ENCODE measurements at places on chromosomes 16 and 17.

DNA sequence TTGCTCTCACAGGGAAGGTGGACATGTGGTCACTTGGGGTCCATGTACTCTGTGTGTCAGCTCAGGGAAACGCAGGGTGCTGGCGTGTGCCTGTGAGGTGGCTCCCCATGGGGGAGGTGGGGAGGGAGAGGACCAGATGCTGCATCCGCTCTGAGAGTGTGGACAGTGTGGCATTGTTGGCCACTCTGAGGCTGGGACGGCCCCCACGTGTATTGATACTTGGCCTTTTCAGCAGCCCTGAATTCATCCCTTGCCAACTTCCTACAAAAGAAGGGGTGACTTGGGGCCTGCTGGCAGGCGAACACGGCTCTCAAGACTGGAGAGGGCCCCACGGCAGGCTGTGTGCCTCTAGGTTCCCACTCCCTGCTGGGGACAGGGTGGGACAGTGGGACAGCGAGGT, 120.1 kb downstream of the RAB11FIP4 start:
- no peaks in the 10 kb centered on the region for H3K36me3 ChIP-seq
- DNase-seq = no peak
- H3K4me1 ChIP-seq = peaks cover 40% of the 10 kb centered on the region
- H3K4me3 ChIP-seq = no peak overlapping the region

- no peaks in the 10 kb centered on the region for H3K36me3 ChIP-seq
- DNase-seq = no peak
- H3K4me1 ChIP-seq = peaks cover 10% of the 10 kb centered on the region
- no peak overlapping the region for H3K27ac ChIP-seq
Measured at GRCh38 chr16:20875355-20875650, 24.9 kb downstream of the DCUN1D3 start.

DNA sequence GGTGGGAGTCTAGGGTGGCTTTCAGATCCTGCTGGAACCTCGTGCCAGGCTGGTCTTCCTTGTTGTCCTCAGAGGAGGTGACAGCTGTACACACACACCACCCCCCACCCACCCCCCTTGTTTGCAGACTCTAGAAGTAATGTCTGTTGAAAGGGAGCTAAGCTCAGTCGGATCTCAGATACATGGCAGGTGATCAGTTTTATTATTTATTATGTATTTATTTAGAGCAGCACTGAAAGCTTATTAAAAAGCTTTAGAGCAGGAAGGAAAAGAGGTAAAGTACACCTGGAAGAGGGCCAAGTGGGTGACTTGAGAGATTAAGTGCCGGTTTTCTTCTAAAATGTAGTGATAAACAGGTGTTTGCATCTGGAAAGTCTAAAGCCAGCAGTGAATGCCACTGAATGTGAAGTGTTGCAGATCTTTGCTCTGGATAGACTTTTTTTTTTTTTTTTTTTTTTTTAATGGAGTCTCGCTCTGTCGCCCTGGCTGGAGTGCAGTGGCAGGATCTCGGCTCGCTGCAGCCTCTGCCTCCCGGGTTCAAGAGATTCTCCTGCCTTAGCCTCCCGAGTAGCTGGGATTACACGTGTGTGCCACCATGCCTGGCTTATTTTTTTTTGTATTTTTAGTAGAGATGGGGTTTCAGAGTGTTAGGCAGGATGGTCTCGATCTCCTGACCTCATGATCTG, 40.2 kb downstream of the FOXK2 start:
- no peaks in the 10 kb centered on the region for H3K27me3 ChIP-seq
- H3K4me3 ChIP-seq = no peak overlapping the region
- no peak for DNase-seq
- H3K27ac ChIP-seq = no peak overlapping the region
- peaks cover 3% of the 10 kb centered on the region for H3K4me1 ChIP-seq
- H3K36me3 ChIP-seq = no peaks in the 10 kb centered on the region

GRCh38 chr17:65064452-65065019, 8.0 kb upstream of the GNA13 start:
- H3K4me1 ChIP-seq = no peaks in the 10 kb centered on the region
- H3K27me3 ChIP-seq = no peaks in the 10 kb centered on the region
- H3K4me3 ChIP-seq = no peak overlapping the region
- H3K27ac ChIP-seq = no peak overlapping the region
- DNase-seq = no peak

GRCh38 chr16:56269281-56269680, 78.0 kb downstream of the GNAO1 start:
- no peak for DNase-seq
- H3K27ac ChIP-seq = no peak overlapping the region
- H3K4me3 ChIP-seq = no peak overlapping the region
- H3K36me3 ChIP-seq = no peaks in the 10 kb centered on the region
- H3K4me1 ChIP-seq = no peaks in the 10 kb centered on the region

- no peak overlapping the region for H3K27ac ChIP-seq
- no peak overlapping the region for H3K4me3 ChIP-seq
Measured at GRCh38 chr17:56902348-56902747, 11.5 kb downstream of the TRIM25 start.

DNA sequence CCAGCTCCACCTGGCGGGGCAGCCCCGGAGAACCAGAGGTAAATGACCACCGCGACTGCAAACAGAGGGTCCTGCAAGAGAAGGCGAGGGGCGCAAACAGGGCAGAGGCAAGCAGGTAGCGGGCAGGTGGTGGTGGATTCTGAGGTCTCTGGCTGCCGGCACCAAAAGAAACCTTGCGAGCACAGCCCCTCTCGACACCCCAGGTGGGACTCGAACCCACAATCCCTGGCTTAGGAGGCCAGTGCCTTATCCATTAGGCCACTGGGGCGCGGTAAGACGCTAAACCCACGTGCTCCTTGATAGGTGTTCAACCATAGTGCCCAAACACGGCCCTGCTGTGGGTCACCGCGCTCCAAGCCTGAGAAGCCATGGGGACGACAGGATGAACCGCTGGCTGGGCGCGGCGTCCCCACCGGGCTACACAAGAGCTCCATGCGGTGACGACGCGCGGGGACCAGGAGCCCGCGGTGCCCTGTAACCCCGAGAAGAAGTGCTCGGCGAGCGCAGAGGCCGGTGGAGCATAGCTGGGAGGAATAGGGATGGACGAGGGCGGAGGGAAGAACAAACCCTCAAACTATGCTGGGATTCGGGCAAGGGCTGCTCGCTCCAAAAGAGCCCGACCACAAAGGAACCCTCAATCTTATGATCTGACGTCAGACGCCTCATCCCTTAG, 12.4 kb downstream of the ATP5PD start:
- peak overlapping the region; percentile 52 for H3K27ac ChIP-seq
- no peaks in the 10 kb centered on the region for H3K27me3 ChIP-seq
- H3K36me3 ChIP-seq = peaks cover 12% of the 10 kb centered on the region
- H3K4me3 ChIP-seq = peak overlapping the region; percentile 57
- DNase-seq = peak; percentile 69
- H3K4me1 ChIP-seq = peaks cover 46% of the 10 kb centered on the region

DNA sequence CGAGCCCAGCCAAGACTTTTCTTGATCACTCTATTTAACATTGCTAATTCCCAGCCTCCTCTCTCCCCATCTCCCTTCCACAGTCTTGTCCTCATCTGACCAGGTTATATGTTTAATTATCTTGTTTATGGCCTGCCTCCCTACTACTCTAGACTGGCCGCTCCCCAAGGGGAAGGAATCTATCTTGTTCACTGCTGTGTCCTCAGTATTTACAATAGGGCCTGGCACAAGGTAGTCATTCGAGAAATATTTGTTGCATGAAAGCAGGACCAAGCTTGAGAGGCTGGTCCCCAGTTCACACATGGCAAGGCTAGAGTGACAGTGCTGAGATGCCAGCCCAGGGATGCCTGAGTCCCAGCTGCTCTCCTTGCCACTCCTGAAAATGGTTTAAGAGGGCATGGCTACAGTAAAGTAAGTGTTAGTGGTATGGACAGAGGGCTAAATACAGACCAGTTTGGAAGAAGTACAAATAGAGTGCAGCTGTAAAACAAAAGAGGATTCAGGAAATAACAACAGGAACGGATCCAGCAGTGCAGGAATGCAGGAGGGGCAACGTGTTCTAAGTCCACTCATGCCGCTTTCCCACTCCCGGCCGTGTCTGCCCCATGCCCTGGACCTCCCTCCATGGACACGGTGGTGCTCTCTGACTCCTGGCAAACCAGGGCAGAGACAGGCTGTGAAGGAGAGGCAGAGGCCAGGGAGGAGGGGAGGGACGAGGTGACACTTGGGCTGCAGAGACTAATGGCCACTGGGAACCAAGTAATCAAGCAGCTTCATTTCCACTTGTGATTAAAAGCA, 65.6 kb downstream of the TOM1L2 start:
- H3K27me3 ChIP-seq = no peaks in the 10 kb centered on the region
- peaks cover 11% of the 10 kb centered on the region for H3K36me3 ChIP-seq
- H3K4me3 ChIP-seq = no peak overlapping the region
- no peak overlapping the region for H3K27ac ChIP-seq
- no peaks in the 10 kb centered on the region for H3K4me1 ChIP-seq
- DNase-seq = no peak

DNA sequence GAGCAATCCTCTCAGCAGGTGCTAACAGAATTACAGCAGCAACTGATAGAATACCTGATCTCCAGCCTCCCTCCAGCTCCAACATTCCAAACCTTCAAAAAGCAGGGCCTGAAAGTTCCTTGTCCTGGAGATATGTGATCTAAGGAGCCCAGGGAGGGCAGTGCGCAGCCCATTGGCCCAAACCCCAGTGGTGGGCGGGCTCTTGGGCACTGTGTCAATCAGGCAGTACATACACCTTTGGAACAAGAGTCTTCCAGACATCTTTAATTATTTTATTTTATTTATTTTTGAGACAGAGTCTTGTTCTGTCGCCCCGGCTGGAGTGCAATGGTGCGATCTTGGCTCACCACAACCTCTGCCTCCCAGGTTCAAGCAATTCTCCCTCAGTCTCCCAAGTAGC, 24.2 kb downstream of the SLC12A3 start:
- H3K27ac ChIP-seq = no peak overlapping the region
- H3K4me1 ChIP-seq = no peaks in the 10 kb centered on the region
- H3K4me3 ChIP-seq = no peak overlapping the region
- no peak for DNase-seq

GRCh38 chr17:7191571-7192270, 12.6 kb upstream of the ASGR1 start:
- H3K4me3 ChIP-seq = no peak overlapping the region
- no peaks in the 10 kb centered on the region for H3K4me1 ChIP-seq
- H3K27me3 ChIP-seq = no peaks in the 10 kb centered on the region
- no peaks in the 10 kb centered on the region for H3K36me3 ChIP-seq
- no peak for DNase-seq

DNA sequence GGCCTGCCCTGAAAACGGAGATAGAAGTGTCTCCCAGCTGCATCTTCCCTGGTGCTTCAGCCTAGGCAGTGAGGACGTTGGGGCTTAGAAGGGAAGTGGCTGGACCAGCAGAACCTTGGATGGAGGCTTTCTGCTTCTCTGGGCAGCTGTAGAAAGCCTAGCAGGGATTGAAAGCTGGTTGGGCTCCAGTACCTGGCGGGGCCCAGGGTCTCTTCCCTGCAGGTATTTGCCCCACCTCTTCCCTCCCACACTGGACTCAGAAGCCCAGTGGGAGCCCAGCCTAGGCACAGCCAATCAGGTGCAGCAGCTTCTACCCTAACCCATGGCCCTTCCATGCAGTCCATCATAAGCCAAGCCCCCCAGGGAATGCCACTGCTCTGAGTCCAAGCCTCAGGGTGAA, 190.3 kb upstream of the IRX6 start:
- H3K27ac ChIP-seq = no peak overlapping the region
- no peak for DNase-seq
- no peaks in the 10 kb centered on the region for H3K4me1 ChIP-seq

DNA sequence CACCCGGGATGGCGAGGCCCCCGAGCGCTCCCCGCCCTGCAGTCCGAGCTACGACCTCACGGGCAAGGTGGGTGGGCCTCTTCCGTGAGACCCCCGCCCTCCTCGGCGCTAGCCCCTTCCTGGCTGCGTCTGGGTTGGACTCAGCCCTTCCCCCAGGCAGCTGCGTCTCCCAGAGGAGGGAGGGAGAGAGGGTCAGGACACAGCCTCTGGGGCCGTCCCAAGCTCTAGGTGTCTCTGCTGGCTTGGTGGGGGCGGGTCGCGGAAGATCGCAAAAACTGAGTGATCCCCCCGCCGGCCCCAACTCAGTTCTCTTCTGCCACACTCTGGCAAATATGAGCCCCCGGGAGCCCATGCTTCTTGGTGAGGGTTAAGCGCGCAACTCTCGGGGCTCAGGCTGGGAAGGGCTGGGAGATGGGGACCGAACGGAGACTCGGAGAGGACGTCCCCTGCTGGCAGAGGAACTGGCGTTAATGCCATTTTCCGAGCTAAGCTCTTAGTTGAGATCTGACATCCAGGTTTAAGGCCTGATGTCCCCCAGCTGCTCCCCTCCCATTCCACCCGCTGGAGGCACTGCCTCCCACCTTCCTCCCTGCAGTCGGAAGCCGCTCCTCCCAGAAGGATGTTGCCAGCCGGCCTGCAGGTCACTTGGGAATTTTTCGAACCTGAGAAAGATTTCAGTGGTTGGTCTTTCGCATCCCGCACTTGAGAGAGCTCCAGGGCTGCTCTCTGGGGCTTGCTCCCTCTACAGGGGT, 419 bp downstream of the RAB37 start:
- peak overlapping the region; percentile 75 for H3K27ac ChIP-seq
- no peaks in the 10 kb centered on the region for H3K27me3 ChIP-seq
- no peaks in the 10 kb centered on the region for H3K36me3 ChIP-seq
- DNase-seq = no peak
- peak overlapping the region; percentile 74 for H3K4me3 ChIP-seq

DNA sequence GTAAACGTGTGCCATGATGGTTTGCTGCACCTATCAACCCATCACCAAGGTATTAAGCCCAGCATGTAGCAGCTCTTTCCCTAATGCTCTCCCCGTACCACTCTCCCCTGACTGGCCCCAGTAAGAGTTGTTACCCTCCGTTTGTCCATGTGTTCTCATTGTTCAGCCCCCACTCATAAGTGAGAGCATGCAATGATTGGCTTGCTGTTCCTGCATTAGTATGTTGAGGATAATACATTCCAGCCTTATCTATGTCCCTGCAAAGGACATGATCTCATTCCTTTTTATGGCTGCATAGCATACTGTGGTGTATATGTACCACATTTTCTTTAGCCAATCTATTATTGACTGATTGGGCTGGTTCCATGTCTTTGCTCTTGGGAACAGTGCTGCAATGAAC, 1294.9 kb upstream of the CDH8 start:
- no peak overlapping the region for H3K27ac ChIP-seq
- no peaks in the 10 kb centered on the region for H3K27me3 ChIP-seq
- no peaks in the 10 kb centered on the region for H3K36me3 ChIP-seq
